ENCODE measurements at places on chromosomes 5 and 9. TPM values are rescaled to one million over a fixed set of nuclear protein-coding genes. Genes with fewer than 3 reads are reported as not detected.

Gene REEP2
- total RNA-seq: 5.3 TPM

Gene FAM221B
- not detected for total RNA-seq

Gene FAM193B
- 18.7 TPM for total RNA-seq

Gene DNM1
- total RNA-seq: 86.0 TPM

Gene TAF11L7
- not detected for total RNA-seq

Gene IL31RA
- total RNA-seq: 1.8 TPM

Gene NEUROG1
- not detected for total RNA-seq

Gene GRIN1
- 0.52 TPM for total RNA-seq

Gene RMRP
- 13.4 TPM for total RNA-seq

Gene STK32A
- total RNA-seq: 0.25 TPM
